Suppressor macrophage treated with lipopolysaccharide for 1 hour (primary cell): ENCODE measurements at places on chromosomes 6 and 20.

- no peak for DNase-seq
Measured at GRCh38 chr6:47096211-47096895, 54.2 kb upstream of the ADGRF1 start.

DNA sequence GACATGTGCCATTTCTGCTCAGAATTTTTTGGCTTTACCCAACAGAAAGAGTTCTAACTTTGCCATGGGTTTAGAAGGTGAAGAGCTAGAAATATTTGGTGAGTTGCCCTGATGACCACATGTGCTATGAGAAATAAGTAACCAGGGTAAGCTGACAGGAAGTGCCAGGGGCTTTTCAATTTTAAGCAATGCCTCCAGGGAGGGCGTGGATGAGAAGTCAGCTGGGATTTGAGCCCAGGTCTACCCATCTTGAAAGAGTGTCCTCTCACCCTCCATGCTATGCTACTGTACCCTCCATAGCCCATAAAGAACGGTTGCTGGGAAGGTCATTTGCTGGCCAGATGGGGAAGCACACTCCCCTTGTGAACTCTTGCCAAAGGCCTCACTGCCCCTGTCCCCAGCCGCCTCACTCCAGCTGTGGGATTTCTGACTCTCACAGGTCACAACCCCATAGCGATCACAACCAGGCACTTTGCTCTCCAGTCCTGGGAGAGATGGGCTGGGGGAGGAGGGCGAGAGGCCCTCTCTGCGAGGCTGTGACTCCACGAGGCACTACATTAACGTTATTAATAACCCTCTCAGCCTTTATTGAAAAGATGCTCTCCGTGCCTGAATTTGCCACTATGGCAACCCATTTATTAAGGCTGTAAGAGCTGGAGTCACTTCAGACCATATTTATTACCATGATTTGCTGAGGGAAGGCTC is 291.1 kb downstream of the DHX35 start:
- no peak for DNase-seq

- DNase-seq: peak; percentile 62
Measured at GRCh38 chr20:35306931-35307517, 14.8 kb upstream of the FAM83C start.

- no peak for DNase-seq
Measured at GRCh38 chr6:132525866-132526265, 12.2 kb upstream of the TAAR9 start.

DNA sequence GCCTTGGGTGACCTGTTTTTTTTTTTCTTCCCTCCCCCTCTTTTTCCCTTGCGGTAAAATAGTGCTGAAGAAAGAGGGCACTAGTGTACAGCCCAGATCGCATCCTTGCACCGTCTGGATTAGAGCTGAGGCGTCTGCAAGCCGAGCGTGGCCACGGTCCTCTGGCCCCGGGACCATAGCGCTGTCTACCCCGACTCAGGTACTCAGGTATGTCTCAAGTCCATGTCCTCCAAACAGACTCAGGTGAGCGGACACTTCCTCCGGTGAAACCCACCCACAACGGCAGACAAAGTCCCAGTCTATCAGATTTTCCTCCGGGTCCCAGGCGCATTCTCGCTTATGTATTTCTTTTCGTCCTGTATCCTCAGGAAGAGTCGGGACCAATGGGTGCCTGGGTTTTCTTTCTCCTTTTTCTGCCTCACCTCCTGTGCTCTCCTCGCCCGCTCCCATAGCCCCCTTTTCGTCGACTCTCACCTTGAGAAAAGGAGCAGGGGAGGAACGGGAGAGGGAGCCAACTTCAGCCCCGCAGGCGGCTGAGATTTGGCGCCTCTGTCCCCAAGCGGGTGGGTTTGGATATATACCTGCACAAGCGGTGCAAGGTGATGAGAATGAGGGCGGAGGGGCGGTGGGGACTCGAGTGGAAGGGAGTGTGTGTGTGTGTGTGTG is 1.1 kb upstream of the GRM1 start:
- no peak for DNase-seq

GRCh38 chr20:34978092-34978744 is 22.6 kb downstream of the MYH7B start:
- no peak for DNase-seq

- no peak for DNase-seq
Measured at GRCh38 chr6:1217396-1217795, 94.5 kb upstream of the FOXQ1 start.

DNA sequence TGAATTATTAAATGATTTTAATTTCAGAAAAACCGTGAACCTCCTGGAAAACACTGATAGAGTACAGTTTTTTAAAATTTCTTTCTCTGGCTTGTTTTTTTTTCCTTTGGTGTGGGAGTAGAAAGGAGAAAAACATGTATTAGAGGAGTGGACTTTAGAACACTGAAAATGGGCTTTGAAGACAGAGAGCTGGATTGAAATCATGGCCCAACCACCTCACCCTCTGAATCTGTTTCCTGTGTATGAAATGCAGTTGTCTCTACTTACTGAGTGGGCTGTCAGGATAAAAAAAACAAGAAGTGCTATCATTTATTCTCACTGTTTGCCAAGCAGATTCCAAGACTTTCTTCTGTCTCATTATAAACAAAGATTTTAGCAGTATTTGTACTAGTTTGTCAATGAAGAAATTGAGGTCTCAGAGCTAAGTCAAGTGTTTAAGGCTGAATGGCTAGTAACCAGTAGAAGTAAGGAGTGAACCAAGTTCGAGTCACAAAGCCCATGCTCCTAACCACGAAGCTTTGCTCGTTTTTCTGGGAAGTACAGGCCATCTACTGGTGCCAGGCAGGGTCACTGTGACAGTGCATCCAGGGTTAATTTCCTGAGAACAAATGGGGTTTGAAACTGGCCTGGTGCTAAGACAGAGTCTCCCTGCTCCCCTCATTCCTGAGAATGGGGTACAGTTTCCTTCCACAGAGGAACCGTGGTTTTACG is 256.4 kb downstream of the TMEM242 start:
- no peak for DNase-seq

DNA sequence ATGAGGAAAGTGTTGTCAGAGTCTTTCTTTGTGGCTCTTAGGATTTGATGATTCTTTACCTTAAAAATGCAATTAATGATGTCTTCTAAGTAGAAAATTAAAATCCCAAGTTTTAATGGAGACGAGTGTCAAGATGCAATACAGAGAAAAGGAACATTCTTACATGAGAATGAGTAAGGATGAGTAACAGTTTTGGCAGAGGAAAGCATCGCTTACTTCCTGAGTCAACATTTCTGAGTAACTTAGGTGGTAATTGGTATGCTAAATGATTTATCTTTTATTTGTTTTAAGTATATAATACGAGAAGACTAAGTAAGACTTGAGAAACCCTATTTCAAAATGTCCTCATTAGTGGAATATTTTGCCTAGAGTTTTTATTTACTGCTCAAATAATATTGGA is 101.3 kb downstream of the RTN4IP1 start:
- DNase-seq: no peak

- no peak for DNase-seq
Measured at GRCh38 chr6:48474136-48474535, 363.1 kb upstream of the PTCHD4 start.

DNA sequence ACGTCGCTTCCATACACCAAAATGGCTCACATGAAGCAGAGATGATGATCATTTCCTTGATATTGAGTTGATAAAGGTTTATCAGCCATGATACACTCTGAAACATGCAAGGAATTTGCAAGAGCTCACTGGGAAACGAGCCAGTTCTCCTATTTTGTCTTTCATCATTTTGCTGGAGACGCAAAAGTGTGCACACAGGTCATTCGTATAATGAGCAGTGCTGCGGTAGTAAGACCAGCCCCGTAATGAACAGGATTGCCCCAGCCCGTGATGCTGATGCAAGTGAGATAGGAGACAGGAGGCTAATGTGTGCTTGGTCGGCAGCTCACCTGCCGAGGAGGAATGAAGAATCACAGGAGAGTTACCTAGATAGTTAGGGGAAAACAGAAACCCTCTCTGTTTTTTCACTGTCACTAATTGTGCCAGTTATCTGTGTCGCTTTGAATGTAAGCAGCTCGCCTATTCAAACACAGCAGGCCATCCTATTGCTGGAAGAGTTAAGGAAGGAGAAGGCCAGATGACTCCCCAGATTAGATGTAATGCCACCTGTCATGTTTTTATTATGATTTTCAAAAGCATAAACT is 391.8 kb downstream of the SAMD5 start:
- no peak for DNase-seq

DNA sequence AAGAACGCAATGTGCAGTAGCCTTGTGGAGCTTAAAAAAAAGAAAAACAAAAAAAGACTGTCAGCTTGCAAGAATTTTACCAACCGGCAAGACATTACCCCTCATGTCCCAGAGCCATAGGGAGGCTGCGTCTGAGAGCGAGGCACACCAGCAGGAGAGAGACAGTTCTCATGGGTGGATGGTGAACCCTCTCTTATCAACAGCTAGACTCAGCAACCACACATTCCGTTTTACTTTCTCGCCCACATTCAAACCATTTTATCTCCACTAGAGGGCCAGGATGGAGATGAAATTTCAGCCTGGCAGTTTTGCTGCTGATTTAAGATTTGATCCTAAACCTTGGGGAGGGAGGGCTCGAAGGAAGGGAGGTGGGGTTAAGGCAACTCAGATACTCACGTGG is 247.0 kb downstream of the ATXN1 start:
- peak; percentile 61 for DNase-seq

DNA sequence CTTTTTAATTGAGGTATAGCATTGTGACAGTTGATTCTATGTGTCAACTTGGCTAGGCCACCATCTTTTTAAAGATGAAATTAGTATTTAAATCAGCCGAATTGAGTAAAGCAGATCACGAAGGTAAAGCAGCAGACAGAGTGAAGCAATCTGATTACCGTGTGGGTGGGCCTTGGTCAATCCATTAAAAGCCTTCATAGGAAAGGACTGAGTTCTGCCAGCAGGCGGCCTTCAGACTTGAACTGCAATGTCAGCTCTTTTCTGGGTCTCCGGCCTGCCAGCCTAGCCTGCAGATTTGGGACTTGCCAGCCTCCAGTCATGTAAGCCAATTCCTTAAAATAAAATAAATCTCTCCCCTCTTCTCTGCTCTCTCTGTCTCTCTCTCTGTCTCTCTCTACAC is 22.4 kb upstream of the TGM2 start:
- DNase-seq: peak; percentile 75

DNA sequence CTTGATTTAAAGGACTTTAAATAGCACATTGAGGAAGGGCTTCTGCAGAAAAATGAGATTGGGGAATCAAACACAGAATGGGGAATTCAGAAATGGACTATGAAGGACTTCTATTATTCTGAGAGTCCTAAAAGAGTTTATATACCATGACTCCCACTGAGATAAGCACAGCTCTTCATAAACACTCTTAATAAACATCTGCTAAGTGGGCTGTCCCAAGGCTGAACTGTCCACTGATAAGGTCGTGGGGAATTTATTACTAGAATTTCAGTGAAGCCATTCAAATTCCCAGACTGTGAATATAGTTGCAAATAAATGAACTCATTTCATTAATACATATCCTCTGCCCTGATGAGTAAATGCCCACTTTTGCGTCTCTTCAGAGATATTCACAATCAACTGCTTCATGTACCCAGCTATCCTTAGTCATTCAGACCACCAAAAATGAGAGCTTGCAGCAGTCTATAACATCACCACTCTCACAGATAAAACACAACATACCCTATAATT is 468.2 kb upstream of the RUNX2 start:
- DNase-seq: no peak

- DNase-seq: no peak
Measured at GRCh38 chr6:31836047-31836473, 8.5 kb downstream of the HSPA1B start.

GRCh38 chr6:41046084-41046483 is 3.8 kb downstream of the TSPO2 start:
- no peak for DNase-seq

DNA sequence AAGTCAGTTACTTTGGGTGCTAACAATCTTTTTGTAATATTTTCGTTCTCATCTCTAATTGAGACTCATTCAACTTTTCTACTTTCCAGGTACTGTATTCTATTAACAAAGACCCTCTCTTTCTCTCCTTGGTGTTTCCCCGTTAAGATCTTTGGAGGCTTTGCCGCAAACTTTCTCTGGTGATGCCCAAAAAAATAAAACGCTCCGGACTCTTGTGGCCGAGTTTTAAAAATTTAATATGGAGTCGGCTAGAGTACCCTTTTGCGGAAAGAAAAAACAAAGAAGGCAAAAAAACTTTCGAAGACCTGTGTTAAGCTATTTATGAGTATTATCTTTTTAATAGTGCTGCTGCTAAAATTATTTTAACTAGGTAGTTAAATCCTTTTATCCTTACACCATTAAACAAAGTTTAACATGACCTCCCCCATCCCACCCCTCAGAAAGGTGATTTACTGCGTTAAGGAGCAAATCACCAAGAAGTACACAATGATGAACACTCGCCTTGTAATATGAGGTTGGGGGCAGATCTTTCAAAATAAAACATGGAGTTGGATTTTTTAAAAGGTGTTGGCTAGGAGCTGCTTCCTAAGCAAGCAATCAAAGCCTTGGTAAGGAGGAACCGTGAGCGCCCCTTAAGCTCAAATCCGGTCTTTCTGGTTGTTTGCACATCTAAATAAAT is 10.0 kb downstream of the SIM1 start:
- no peak for DNase-seq

GRCh38 chr6:43781941-43782704 is 12.1 kb downstream of the VEGFA start:
- DNase-seq: no peak

- no peak for DNase-seq
Measured at GRCh38 chr20:34634392-34634791, 42.5 kb downstream of the PIGU start.

GRCh38 chr6:105091140-105091829 is 88.5 kb downstream of the POPDC3 start:
- no peak for DNase-seq

DNA sequence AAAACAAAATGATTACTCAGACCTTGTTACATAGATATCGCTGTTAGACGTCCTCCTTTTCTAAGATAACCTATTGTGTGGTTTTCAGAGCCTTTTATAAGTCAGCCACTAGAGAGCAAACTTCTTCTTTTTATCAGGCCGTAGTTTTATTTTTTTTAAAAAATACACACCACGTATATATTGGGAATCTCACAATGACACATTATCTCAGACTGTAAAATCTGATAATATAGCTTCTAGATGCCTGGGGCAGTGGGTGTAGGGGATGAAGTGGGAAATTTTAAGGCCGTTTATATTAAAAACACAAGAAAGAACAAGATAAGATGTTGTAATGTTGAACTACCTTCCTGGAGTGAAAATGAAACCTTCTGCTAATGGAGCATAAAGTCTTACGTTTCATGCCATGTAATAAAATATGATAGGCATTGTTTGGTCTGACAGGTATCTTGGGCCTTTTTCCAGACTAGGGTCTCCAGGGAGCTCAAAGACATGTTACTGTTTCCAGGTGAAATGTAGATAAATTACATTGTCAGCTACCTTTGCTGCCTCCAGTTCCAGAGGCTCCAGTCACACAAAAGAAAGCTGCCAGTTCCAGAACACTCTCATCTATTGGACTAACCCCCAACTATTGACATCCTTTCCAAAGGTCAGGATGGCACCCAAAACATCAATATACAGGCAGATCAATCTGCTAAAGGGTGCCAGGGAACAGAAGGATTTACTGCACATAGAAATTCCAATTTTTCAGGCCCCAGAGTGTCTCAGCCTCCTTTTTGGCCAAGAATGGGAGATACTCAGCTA is 130.2 kb upstream of the AKIRIN2 start:
- peak; percentile 67 for DNase-seq
